HFF-Myc (cell line): ENCODE measurements at places on chromosomes 2 and 18.

DNA sequence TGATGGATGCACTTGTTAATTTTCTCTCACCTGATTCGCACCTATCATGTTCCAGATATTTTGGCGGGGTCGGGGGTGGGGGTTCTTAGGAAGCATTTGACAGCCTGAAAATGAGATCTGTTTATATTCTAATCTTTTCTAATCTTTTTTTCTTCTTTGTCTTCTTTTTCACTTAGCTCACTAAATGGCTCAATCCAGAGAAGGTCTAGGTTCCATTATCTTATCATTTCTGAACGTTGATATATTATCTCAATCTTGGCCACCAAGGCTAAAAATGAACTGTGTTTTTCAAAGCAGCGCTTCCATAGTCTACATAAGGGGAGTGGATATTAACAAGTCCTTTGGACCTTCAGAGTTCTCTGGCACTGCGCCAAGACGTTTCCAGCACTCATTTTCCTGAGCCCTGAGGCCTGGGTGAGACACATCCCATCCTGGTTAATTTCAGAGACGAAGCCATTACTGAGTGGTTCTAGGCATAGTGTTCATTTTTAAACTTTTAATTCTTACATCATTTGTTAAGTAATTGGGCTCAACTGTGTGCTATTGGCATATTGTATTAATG, 229.0 kb downstream of the SOX11 start:
- DNase-seq, result no peak

- DNase-seq, result no peak
These were observed 158.3 kb upstream of the WDSUB1 start for GRCh38 chr2:159444754-159445153.

GRCh38 chr2:47288864-47289263, 114.1 kb upstream of the MSH2 start:
- no peak for DNase-seq

DNA sequence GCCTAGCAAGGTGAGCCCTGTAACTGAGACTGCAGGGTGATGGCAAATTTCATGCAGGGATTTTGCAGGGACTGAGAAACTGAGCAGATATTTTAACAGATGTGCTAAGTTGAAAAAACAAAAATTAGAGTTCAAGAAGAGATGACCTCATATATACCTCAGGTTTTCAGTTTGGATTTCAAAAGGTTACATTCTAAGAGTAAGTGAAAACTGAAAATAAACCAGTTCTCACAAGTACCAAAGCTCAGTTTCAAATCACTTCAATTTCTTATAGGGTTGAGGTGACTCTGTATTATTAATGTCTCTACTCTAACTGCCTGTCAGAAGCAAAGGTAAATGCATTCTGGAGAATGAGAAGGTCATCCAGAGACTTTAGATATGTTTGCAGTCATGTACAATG, 237.4 kb upstream of the VRK2 start:
- no peak for DNase-seq

- peak; percentile 93 for DNase-seq
These were observed 109.0 kb upstream of the SLC35G4 start for GRCh38 chr18:11500153-11501122.

- no peak for DNase-seq
These were observed 369.7 kb downstream of the RAD51AP2 start for GRCh38 chr2:17148407-17149145.

DNA sequence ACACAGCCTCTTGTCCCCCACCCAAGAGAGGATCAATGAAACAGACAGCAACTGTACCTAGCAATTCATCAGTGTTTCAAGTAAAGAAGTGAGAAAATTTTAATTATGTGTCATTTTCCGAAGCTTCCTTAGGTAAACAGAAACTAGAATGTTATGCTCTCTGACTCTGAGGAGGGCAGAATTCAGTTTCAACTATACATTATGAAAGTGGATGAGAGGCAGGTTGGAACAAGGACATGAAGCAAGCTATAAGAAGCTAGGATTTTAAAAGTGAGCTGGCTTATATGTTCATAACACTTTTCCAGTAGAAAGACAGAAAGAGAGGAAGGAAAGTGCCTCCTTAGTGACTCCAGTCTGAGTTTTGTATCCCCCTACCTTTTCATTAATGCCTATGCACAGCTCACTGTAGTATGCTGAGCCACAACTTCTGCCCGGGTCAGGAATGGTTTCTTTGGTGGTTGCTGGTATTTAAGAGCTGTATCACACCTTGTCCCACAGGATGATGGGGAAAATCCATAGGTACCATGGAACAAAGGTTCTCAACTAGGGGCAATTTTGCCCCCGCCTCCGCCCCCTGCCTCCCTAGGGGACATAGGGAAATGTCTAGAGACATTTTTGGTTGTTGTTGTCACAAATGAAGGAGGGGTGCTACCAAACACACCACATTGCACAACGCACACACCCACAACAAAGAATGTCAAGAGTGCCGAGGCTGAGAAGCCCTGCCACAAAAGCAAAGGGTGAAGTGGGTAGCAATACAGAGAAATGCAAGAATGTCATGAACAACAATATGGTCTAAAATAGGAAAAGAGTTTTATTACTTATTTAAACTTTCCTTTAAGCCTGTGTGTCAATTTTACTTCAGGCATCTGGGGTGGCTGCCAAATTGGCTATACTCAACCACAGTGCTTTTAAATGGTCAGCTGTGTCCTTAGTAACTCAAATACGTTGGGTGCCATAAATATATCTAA, 161.0 kb upstream of the ZFP36L2 start:
- DNase-seq, result no peak

- DNase-seq, result no peak
These were observed 220.8 kb upstream of the GALNT5 start for GRCh38 chr2:157036726-157037125.
